ENCODE measurements at places on chromosomes 11 and 22.
A peak's percentile ranks its signal among the peaks of the same experiment; 100 is the strongest.

DNA sequence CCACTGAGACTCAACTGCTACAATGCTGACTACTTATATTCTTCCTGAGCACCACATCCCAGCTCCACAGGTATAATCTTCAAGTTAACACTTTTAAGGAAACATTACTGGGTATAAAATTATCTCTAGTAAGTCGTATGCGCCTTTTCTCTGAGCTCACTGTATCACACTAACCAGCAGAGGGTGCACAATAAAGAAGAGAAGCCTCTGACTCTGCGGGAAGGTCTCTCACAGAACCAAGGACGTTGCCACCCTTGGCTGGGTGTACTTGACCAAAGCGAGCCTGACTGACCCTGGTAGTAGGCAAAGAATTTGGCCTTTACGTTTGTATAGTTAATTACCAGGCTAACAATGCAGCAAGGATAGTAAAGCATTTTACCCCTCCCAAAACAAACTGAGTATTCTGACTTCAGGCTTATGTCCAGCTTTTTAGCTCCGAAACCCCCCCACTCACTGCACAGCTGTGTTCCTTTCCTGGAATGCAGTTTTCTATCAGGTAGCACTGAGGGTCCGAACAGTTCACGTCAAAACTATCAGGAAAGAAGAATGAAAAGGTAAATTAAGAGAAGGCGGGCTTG lies at the start of gene BTBD18:
BTBD18 (minus strand) TSS at position 144 of the 578 bp plus-strand sequence. CDS start 631 bp downstream, outside the sequence.
- no peak for DNase-seq

GRCh38 chr11:13208921-13209320 lies 68.7 kb upstream of the BMAL1 start:
- no peak for DNase-seq

- DNase-seq: no peak
Measured at GRCh38 chr11:33065445-33066178, 26.2 kb downstream of the TCP11L1 start.

DNA sequence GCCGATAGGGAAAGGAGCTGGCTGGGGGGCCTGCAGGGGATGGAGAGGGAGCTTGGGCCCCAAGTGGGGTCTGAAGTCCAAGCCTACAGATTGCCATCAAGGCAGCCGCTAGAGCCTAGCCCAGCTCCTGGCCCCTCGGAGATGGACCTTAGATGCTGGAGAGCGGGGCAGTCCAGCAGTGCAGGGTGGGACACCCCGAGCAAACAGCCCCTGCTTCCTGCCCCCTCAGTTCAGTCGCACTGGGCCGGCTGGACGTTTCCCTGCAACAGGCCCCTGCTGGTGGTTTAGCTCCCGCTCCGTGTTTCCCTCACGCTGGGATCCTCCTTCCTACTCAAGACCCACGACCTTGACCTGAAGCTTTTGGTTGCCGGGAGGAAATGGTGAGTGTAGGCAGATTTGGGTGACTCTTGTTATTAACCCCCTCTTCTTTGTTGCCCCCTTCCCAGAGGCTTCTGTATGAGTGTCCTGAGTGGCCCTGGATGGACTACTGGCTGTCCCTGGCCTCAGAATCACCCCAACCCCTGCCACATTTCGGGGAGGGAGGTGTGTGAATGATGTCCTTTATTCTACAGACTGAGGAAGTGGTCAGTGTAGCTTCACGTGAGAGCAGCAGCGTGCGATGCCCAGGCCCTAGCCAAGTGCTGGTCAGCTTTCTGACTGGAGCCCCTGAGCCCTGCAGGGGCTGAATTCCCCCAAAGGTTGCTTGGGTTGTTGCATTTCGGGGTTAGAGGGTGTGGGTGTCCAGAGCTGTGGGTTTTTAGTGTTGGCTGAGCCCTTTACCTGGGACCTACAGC lies 2.7 kb downstream of the ST3GAL4 start:
- no peak for DNase-seq

GRCh38 chr11:112771851-112772250 lies 189.4 kb upstream of the NCAM1 start:
- no peak for DNase-seq

- no peak for DNase-seq
Measured at GRCh38 chr11:47863898-47864430, 15.8 kb upstream of the NUP160 start.

- peak; percentile 50 for DNase-seq
Measured at GRCh38 chr22:27461470-27461869, 340.1 kb downstream of the MN1 start.

- no peak for DNase-seq
Measured at GRCh38 chr22:28992565-28993356, 68.9 kb downstream of the C22orf31 start.

DNA sequence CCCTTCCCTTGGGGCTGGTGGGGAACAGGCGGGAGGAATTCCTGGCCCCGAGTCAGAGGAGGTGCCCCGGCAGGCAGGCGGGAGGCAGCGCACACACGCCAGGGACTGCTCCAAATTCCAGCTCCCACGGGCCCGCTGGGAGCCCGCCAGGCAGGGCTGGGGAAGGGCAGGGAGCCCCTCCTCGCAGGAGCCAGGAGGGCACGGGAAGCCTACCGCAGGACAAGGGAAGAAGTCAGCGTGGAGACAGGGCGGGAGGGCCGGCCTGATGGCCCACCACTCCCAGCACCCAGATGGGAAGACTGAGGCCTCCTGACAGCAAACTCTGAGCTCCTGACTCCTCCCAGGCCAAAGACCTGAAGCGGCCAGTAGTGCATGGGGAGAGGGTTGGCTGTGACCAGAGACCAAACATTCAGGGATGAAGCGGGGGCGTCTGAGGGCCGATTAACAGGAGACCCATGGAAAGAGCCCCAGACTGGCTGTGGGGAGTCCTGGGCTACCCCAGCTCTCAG lies 22.4 kb downstream of the RPL3 start:
- no peak for DNase-seq

GRCh38 chr11:43760902-43761301 lies 80.4 kb downstream of the HSD17B12 start:
- no peak for DNase-seq

DNA sequence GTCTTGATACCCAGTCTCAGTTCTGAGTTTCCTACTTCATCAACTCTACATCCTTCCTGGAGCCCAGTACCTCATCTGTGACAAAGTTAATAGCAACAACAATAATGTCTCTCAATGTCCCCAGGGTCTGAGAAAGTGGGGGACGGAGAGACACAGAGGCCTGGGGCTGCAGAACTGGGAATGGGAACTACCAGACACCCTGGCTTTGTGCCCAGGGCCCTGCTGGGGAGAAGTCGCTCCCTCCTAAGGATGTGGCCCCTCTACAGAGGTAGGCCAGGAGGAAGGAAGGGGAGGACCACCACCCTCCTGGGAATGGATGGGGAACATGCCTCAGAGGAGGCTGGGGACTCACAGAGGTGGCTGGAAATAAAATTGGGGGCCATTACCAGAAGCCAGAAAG lies 5.5 kb downstream of the PRG3 start:
- no peak for DNase-seq

DNA sequence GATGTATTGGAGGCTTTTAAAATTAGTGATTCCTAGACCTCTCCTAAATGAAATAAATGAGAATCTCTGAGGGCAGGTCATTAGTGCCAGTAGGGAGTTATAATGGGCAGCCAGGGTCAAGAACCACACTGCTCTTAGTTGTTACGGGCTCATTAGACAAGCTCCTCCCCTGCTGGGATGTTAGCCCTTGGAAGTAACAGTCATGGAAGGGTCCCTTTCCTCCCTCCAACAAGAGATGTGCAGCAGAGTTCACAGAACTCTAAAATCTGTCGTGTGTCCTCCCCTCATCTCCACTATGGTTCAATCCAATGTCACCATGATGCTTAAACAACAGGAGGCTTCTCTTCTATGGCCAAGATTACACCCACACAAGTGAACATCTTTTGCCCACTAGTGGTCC lies 419.5 kb downstream of the INSC start:
- no peak for DNase-seq
